ENCODE measurements at places on chromosomes 7 and 10.
A peak's percentile ranks its signal among the peaks of the same experiment; 100 is the strongest.

GRCh38 chr7:134046594-134047128 lies 80.5 kb upstream of the LRGUK start:
- DNase-seq, result no peak

DNA sequence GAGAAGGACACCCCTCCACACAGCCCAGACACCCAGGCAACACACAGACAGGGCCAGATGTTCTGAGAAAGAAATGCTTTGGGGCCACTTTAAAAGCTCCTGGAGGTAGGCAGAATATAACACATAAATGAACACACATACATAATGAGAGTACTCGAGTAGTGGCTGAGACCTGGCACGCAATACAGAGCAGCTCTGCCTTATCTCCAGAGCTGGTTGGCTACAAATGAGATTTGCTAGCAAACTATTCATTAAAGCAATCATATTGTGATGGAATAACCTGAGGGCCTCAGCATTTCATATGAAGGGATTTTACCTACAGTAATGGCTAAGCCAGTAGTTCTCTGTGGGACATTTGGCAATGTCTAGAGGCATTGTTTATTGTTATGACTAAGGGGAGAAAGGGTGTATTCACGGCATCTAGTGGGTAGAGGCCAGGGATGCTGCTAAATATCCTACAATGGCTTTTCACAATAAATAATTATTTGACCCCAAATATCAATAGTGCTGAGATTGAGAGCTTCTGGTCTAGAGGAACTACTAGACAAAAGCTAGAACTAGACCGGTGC lies 5.5 kb upstream of the IMPDH1 start:
- DNase-seq, result no peak

GRCh38 chr7:50534690-50535290 lies 30.4 kb downstream of the DDC start:
- peak; percentile 84 for DNase-seq

DNA sequence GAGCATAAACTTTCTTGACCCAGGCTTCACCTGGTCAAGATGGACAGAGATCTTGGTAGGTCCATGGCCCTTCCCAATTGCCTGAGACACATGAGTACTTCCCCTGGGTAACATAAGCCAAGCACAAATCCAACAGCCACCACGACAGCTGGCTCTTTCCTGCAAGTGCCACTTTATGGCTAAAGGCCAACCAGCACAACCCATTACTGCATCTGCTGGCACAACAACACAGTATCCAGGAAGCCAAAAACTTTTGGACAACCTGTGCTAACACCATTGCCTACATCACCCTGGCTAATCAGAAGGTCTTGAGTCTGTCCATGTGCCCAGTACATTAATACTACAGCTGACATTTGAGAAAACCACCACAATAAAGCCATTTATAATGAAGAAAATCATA lies 548.0 kb upstream of the SEMA3D start:
- no peak for DNase-seq

DNA sequence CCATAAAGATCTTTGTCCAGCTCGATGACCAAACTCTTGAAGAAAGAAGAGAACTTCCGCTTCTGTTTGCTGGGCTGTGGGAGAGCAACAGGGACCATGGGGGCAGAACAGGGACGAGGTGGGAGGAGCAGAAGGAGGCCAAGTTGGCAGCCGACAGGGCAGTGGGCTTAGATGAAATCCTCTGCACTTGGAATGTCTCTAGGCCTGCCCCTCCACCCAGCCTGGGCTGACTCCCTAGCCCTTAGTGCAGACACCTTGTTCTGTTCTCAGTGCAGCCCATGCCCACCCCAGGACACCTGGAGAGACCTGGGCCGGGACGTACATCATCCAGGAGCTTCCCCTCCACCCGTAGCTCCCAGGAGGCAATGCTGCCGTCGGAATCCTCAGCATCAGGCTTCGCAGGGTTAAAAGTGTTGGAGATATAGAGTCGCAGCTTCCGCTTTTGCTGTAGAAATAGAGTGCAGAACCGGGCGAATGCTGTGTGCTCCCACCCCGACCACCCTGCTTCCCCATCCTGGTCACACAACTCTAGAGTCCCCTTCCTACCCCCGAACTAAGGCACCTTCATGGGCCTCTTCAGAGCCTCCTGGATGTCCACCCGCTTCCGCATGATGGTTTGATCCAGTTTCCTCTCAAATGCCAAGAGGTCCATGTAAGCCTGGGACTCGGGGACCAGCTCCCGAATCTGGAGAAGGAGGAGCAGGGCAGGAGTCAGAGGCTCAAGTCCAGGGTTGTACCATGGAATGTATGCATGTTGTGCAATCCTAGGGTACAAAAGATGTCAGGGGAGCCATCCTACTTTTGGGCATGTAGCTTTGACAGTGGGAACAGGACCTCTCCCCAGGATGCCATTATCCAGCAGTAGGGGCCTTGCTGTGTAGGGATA lies 6.1 kb downstream of the SMARCD3 start:
- no peak for DNase-seq

DNA sequence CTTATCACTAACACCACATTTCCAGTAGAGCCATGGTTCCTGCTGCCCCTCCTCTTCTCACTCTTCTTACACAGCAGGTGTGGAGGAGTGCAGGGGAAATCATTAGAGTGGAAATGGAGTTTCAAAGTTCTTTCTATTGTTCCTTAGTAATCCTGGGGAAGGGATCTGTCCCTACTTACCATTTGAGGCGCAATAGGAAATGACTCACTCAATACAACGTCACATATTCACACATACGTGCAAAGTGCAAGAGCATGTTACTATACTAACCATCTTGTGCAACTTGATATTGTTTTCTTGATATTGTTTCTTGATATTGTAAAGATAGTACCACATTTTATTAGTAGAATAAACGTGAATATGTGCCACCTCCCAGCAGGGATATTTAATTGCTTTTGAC lies 1010.2 kb downstream of the DNAJB9 start:
- DNase-seq, result no peak

GRCh38 chr7:1696671-1697498 lies 26.8 kb downstream of the ELFN1 start:
- no peak for DNase-seq

DNA sequence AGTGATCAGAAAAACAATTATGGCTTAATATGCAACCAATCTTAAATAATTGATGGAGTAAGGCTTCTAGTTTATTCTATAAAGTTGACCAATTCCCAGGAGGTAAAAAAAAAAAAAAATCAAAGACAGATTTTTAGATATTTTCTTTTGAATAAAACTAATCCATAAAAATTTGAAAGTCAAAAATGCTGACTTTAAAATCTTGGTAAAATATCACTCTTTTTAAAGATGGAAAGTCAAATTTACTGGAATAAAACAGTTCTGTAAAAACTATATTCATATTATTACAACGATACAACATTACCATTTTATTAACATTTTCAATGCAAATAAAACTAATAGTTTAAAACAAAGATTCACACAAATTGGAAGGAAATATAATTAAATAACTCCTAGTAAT lies 5.4 kb downstream of the RELN start:
- no peak for DNase-seq

GRCh38 chr10:70571636-70572439 lies 30.7 kb downstream of the PRF1 start:
- DNase-seq, result no peak

- no peak for DNase-seq
Measured at GRCh38 chr10:118960157-118961090, 69.1 kb upstream of the NANOS1 start.

DNA sequence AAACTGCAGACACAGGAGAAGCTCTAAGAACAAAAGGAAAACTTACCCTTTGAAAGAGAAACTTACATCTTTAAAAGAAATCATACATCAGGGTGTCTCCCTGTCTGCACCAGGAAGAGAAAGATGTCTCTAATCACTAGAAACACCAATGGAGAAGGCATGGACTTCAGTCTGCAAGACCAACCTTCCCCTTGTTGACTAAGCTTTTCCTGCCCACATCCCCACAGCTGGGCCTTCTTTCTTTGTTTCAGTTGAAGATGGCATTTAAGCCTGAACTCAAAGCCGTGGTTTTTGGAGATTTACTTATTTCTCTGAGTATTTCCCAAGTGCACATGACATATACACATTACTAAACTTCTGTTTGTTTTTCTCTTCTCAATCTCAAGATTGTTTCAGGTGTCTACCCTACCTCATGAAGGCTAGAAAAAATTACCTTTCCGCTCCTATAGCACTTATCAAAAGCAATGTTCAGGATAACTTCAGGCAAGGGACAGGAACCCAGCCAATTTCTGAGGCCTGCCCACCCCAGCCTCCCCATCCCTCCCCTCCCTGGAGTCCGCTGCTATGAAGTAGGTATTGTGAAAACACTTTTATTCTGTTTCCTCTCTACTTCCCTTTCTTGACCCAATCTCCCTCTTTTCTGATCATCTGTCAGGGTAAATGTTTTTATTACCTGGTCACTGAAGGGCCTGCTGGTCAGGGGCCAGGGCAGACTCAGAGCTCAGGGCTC lies 2.8 kb upstream of the SLC29A3 start:
- no peak for DNase-seq

All from AG08396 (cell line).